ENCODE measurements at places on chromosomes 6 and 20. TPM values are rescaled to one million over a fixed set of nuclear protein-coding genes. Genes with fewer than 3 reads are reported as not detected.
A peak's percentile ranks its signal among the peaks of the same experiment; 100 is the strongest.

SEL1L2 gene
- total RNA-seq, result not detected

TCP11 gene
- total RNA-seq, result not detected

SNX5 gene
- 85.0 TPM for total RNA-seq

NNAT gene
- total RNA-seq, result not detected

F13A1 gene
- not detected for total RNA-seq

TFAP2D gene
- 0.14 TPM for total RNA-seq

CD24 gene
- 276 TPM for total RNA-seq

BTBD3 gene
- total RNA-seq, result 21.0 TPM

DNA sequence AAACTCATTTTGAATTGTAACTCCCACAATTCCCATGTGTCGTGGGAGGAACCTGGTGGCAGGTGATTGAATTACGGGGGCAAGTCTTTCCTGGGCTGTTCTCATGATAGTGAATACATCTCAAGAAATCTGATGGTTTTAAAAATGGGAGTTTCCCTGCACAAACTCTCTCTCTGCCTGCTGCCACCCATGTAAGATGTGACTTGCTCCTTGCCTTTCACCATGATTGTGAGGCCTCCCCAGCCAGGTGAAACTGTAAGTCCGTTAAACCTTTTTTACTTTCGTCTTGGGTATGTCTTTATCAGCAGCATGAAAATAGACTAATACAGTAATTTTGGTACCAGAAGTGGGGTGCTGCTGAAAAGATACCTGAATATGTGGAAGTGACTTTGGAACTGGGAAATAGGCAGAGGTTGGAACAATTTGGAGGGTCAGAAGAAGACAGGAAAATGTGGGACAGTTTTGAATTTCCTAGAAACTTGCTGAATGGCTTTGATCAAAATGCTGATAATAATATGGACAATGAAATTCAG is 41.4 kb upstream of the SAMHD1 start:
- no peak for DNase-seq

DNA sequence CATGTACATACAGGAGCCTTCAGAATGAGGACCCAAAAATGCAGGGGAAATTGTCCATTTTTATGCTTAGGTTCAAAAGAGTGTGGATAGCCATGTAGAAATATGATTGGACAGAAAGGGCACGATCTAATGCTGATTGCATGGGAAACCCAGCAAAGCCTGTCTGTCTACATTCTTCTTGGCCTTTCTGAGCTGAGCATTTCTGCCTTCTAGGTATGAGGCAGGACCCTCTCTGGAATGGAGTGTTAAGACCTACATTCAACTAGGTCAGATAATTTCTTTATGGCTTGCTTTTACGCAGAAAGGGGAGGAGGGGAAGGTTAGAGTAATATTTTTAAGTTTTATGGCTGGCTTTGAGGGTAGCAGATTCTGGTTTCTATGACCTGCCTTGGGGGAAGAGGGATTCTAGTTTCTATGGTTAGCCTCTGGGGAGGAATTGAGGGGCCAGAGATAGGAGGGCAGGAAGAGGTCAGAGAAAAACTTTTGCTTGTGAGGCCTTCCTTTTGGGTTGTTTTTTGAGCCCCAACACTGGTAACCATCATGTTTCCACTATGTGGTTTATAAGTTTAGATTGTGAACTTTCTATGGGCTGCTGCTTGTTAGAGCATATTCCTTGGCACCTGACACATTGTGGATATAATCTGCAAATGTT is 63.5 kb downstream of the LYRM2 start:
- DNase-seq, result no peak

DNA sequence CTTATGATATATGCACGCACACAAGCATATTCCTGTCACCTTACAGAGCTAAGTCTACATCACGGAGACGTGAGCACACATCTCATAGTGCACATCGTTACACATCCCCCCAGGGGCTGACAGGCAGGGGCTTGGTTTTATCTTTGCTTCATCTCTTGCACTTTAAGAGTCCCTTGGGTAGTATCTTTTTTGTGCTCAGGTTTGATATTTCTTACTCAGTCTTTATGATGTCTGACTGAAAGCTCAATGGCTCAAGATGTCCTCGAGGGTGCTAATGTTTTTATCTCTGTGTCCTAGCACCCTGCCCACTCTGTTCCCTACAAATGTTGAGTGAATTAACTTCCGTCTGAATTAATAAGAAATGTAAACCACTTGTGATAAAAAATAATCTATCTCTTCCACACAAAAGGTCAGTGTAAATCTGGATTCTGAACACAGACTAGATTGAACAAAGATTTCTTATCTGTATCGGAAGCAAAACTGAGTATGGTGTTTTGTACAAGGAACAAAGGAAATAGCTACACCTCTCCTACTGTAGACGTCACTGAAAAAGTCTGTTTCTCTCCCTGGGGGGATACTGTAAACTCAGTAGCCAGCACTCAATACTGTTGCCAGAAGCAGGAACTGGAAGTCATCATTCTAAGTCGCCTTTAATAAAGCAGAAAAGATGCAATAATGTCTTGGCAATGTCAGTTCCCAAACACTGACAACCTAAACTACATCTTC is 195.1 kb downstream of the PRKN start:
- DNase-seq, result no peak

DNA sequence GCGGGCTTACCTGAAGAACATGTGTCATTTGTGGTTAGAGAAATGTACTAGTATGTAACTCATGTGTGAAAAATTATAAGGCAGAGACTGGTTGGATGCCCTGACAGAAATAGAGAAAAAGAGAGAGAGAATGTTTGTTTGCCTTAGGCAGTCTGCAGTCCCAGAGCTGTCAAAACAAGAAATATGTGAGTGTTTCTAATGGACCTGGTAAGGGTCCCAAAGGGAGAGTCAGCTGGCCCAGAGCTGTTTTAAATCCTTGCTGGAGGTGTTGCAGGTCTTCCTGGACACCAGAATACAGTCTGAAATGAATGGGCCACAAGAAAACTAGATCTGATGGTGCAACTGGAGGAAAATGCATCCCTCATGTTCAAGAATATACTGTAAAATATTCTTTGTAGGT is 158.3 kb upstream of the OGFRL1 start:
- DNase-seq, result no peak

GRCh38 chr20:25372584-25373336 is 17.9 kb downstream of the ABHD12 start:
- peak; percentile 90 for DNase-seq

GRCh38 chr6:43186019-43186418 is 4.0 kb downstream of the CUL9 start:
- no peak for DNase-seq

DNA sequence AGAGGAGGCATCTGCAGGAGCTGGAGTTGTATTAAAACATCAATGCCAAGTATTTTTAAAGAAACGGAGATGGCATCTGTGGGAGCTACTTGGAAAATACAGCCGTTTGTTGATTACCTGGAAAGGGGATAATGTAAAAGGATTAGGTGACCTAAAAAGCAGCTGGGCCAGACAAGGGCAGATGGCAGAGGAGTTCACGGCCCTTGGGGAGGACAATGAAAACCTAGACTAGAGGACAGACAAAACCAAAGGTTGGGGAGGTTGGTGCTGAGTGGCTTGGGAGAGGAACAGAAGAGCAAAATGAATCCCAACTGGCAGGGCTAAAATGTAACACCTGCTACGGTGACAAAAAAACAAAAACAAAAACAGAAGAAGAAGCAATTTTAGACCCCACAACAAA is 260.5 kb upstream of the JARID2 start:
- no peak for DNase-seq

DNA sequence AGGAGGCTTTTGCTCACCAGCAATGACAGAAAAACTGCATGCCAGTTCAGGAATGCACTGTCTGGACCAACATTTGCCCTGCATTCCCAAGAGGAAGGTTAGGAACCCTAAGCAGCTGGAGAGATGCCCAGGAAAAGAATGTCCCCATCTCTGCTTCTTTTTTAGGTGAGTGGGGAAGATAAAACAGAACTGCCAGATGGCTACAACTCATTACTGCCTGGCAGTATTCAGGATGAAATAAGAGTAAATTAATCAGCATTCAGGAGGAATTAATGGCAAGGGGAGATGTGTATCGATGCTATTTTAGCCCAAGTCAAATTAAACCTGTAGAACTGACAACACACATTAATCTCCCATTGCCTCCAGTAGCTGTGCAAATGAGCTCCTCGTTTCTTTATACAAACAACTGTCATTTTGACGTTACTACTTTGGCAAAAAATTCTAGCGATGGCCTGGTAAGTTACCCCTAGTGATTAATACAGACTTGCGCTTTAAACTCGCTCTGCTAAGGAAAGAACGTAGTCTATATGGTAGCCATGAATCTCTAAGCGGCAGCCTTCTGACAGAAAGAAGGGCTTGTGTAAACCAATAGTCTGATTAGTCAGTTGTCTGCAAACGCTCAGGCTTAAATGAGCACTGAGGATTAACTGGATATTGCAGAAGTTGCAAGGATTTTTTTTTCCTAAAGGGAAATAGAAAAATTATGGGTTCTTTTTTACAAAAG is 16.7 kb upstream of the SMLR1 start:
- DNase-seq, result no peak

- no peak for DNase-seq
Observed at GRCh38 chr6:132790450-132790849, 8.0 kb downstream of the SLC18B1 start.

DNA sequence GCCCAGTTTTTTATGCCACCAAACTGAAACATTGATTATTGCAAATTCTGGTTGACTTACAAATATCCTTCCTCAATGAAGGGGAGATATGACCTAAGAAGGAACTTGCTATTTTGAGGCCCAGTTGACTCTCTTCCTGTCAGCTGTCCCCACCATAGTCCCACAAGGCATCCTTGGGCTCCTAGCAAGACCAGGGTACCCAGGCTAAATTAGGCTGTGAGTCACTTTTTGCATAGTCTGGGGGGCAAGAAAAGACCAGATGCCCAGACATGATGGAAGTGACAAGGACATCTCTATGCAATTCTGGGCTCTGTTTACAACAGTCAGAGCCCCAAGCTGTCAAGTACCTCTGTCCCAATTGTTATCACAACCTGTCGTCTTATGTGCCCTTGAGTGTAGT is 31.8 kb upstream of the MAFB start:
- no peak for DNase-seq

DNA sequence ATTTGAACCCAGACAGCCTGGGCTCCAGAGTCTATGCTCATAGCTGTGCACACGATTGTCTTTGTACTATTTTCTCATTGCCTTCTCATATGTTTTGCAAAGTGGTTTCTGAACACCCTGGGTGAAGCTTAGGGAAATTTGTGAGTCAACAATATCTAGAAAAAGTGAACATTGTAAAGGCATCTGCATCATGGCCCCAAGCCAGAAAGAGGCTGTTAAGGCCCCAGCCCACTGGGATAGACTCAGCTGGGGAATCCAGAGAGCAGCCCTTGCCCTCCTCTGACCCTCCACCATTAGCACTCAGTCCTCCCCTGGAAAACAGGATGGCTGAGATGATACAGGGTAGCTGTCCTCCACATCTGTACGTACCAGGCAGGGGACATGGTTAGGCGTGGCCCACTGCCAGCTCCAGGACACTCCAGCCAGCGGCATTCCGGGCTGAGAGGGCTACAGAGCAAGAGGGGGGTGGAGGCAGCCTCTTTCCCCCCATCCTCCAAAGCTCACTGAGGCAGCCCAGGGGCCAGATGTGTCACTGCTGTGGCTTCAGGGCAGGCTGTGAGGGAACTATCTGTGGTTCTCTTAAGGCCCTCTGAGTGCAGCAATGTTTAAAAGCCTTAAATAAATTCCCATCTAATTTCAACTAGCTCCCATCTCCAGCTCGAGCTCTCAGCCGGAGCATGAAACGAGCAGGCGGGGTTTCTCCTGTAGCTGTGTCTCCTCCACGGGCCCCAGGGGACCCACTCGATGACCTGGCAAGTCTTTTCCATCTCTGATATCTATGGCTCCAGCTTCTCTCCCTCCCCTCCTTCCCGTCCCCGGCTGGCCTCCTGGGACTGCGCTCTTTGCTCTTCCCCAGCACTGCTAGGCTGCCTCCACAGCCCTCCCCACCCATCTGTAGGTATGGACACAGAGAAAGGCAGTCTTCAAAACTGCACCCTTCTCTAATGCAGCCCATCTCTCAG is 209.4 kb upstream of the LRFN2 start:
- DNase-seq, result no peak

GRCh38 chr6:40733770-40734396 is 146.7 kb upstream of the LRFN2 start:
- no peak for DNase-seq

DNA sequence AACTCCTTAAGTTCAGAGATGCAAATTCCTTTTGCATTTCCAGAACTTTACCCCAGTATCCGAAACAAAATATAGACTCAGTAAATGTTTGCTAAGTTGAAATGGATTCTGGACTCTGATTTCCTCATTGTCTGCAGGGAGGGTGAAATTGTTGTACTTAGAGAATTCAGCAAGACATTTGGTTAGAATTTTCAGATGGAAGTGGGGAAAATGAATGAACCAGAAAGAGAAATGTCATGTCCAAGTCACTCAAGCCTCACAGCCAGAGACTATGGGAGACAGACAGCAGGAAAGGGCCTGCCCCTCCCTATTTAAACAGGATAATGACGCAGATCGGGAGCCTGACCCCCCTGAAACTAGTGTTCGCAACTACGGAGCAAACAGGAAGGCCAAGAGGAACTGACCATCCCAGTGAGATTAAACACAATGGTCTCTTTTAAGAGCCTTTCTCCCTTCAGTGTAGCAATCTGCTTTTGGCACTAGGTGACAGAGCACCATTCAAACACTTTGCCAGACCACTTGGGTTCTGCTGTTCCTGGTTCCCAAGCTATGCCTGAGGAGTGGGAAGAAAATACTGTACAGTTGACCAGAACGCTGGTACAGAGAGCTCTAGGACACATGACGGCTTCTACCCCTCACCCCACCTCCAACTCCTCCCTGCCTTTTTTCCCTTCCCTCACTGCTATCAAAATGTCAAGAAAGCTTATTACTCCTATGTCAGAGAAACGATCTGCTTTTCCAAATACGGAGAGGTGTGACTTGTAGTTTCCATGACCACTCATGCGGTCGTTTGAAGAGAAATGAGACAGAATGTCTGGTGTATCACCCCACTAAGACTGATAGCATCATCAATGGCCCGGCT is 13.7 kb downstream of the NEDD9 start:
- DNase-seq, result no peak

GRCh38 chr6:49790341-49790740 is 3.3 kb upstream of the PGK2 start:
- DNase-seq, result no peak

DNA sequence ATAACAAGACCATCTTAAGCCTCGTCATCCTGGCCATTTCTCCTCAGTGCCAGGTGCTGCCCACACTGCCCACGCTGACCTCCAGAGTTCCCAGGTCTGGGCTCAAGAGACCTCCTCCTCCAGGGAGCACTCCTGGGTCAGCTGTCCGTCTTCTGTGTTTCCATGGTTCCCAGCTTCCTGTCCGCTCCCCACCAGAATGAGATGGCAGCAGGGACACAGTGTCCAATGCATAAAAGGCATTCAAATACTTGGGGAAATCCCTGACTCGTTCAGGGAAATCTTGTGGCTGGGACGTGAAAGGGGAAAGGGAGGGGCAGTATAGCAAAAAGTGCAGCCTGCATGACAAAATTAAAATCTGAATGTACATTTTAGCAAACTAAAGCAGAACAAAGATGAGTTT is 54.3 kb downstream of the SLC23A2 start:
- DNase-seq, result no peak

GRCh38 chr6:155171109-155171746 is 92.6 kb upstream of the CLDN20 start:
- peak; percentile 70 for DNase-seq
